Neural cell (in vitro differentiated cells): ENCODE measurements at places on chromosomes 2 and 18. TPM values are rescaled to one million over a fixed set of nuclear protein-coding genes. Genes with fewer than 3 reads are reported as not detected.

Gene HRH4
- 0.12 TPM in 1 of 2 replicates, not detected in the other for polyA plus RNA-seq

Gene CAPN14
- polyA plus RNA-seq = 2.1 and 3.0 TPM in 2 replicates

Gene KIF1A
- polyA plus RNA-seq = 63.4 and 89.2 TPM in 2 replicates

Gene MAP3K19
- not detected in 2 replicates for polyA plus RNA-seq

Gene CHRNA1
- polyA plus RNA-seq = not detected in 2 replicates

Gene ALPP
- not detected in 2 replicates for polyA plus RNA-seq

Gene RTP5
- polyA plus RNA-seq = 1.2 and 1.8 TPM in 2 replicates

Gene TMEM247
- polyA plus RNA-seq = not detected in 2 replicates

Gene ANKRD30BL
- polyA plus RNA-seq = not detected in 2 replicates

Gene GAL3ST2
- polyA plus RNA-seq = not detected in 2 replicates

Gene CYP26B1
- 0.56 and 0.83 TPM in 2 replicates for polyA plus RNA-seq

Gene GCG
- not detected in 2 replicates for polyA plus RNA-seq

Gene ETAA1
- polyA plus RNA-seq = 18.9 and 24.9 TPM in 2 replicates

Gene EMILIN1
- 1.3 and 2.2 TPM in 2 replicates for polyA plus RNA-seq

Gene SRD5A2
- polyA plus RNA-seq = 0.11 and 0.26 TPM in 2 replicates

Gene IL1F10
- polyA plus RNA-seq = not detected in 2 replicates

Gene CRIM1
- 6.7 and 6.8 TPM in 2 replicates for polyA plus RNA-seq

Gene GRB14
- polyA plus RNA-seq = 4.5 and 8.5 TPM in 2 replicates

Gene OXER1
- not detected in 2 replicates for polyA plus RNA-seq

Gene TGFA
- polyA plus RNA-seq = 0.85 and 0.92 TPM in 2 replicates

Gene IL36A
- polyA plus RNA-seq = not detected in 2 replicates

Gene LOXL3
- 17.1 and 20.1 TPM in 2 replicates for polyA plus RNA-seq

Gene TEX44
- not detected in 2 replicates for polyA plus RNA-seq

Gene PMAIP1
- 1.1 and 2.4 TPM in 2 replicates for polyA plus RNA-seq

Gene MTCL1
- polyA plus RNA-seq = 20.8 and 23.1 TPM in 2 replicates

Gene MAP2
- polyA plus RNA-seq = 436 and 450 TPM in 2 replicates

Gene HDHD2
- 61.3 and 64.9 TPM in 2 replicates for polyA plus RNA-seq

Gene TET3
- polyA plus RNA-seq = 18.2 and 19.6 TPM in 2 replicates

Gene TYMS
- 1.9 and 3.3 TPM in 2 replicates for polyA plus RNA-seq

Gene MBP
- polyA plus RNA-seq = 1.6 and 3.3 TPM in 2 replicates

Gene CD207
- not detected in 2 replicates for polyA plus RNA-seq

Gene TUBB8B
- not detected in 2 replicates for polyA plus RNA-seq

Gene SRSF7
- 278 and 286 TPM in 2 replicates for polyA plus RNA-seq

Gene NAT8
- polyA plus RNA-seq = not detected in 2 replicates

Gene MROH2A
- not detected in 2 replicates for polyA plus RNA-seq

Gene OST4
- polyA plus RNA-seq = 263 and 292 TPM in 2 replicates

Gene SMAD2
- polyA plus RNA-seq = 55.6 and 64.7 TPM in 2 replicates

Gene FAM210A
- polyA plus RNA-seq = 9.6 and 11.5 TPM in 2 replicates

Gene ZBTB14
- polyA plus RNA-seq = 30.3 and 33.5 TPM in 2 replicates

Gene NEUROD1
- not detected in 2 replicates for polyA plus RNA-seq

Gene NT5DC4
- polyA plus RNA-seq = not detected in 2 replicates

Gene PLGLB2
- 5.4 and 10.5 TPM in 2 replicates for polyA plus RNA-seq

Gene SKOR2
- polyA plus RNA-seq = not detected in 2 replicates
